MG63 (cell line): ENCODE measurements at places on chromosomes 11 and 22.

DNA sequence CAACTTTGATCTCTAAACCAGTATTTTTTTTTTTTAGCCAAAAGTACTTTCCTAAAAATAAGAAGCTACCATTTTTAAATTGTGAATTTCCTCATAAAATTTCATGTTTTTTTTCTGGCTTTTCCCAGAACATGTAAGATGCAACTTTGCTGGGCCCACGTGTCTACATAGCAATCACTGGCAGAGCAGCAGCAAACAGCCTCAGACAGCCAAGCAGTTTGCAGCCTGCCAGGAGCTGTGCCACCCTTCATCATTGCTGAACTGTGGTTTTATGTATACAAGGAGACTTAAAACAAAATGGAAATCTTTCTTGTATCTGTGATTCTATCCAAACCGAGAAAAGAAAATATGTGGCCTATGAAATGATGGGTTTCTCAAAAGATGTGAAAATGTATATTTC lies 110.2 kb downstream of the GRIA4 start:
- peak; percentile 5 for DNase-seq

DNA sequence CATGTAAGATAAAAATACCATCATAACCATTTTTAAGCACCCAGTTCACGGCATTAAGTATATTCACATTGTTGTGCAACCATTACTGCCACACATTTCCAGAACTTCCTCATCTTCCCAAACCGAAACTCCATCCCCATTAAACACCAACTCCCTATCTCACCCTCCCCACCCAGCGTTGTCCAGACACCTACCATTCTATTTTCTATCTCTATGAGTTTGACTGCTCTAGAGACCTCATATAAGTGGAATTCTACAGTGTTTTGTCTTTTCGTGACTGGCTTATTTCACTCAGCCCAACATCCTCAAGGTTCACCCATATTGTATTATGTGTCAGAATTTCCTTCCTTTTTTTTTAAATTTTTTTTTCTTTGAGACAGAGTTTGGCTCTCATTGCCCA lies 45.2 kb downstream of the PPFIA1 start:
- DNase-seq, result no peak

DNA sequence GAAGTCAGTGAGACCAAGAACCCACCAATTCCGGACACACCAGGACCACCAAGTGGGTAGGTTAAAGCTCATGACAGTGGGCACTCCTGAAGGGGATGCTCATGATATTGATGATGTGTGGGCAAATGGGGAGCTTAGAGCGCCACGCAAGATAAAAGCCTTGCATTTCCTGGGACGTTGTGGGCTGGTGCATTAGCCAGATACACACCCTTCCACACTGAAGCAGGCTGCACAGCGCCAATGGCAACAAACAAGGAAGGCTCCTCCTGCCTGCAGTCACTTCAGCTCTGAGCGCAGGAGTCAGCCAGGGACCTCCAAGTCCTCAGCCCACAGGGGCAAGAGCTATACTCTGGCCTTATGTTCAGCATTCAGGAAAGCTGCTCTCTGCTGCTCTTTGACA lies 20.6 kb downstream of the TMEM218 start:
- DNase-seq, result no peak

GRCh38 chr22:41557401-41558240 lies 3.2 kb upstream of the CSDC2 start:
- peak; percentile 93 for DNase-seq

DNA sequence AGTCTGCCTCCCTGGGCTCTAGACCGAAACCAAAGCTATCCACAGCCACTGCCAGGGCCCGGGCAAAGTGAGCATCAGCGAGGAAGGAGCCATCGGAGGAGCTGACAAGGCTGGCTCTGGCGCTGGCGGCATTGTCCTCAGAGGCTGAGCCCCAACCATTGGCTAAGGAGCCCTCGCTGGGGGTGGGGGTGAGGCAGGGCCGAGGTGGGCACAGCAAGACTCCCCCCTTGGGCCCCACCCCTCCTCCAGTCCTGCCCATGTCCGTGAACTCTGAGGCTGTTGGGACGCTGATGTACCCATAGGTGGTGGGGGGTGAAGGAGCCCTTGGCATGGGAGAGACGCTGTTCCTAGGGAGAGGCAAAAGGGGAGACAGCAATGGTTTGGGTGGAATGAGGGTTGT lies 11.2 kb downstream of the ROBO4 start:
- no peak for DNase-seq

DNA sequence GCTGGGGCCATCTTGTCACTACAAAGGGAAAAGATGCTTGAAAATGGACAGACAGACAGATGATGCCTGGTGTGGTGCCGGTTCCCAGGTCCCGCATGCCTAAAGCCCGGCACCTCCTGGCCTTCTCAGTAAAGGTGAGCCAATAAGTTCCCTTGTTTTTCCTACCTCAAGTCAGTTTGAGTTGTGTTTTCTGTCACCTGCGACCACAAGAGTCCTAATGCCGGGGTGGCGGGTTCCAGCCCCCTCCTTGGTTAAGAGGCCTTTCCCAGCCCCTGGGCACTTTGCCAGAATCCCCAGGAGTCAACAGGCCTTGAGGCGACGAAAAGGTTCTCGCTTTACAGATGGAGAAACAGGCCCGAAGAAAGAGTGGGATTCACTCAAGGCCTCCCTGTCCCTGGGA lies 9.0 kb downstream of the FGF19 start:
- DNase-seq, result no peak

DNA sequence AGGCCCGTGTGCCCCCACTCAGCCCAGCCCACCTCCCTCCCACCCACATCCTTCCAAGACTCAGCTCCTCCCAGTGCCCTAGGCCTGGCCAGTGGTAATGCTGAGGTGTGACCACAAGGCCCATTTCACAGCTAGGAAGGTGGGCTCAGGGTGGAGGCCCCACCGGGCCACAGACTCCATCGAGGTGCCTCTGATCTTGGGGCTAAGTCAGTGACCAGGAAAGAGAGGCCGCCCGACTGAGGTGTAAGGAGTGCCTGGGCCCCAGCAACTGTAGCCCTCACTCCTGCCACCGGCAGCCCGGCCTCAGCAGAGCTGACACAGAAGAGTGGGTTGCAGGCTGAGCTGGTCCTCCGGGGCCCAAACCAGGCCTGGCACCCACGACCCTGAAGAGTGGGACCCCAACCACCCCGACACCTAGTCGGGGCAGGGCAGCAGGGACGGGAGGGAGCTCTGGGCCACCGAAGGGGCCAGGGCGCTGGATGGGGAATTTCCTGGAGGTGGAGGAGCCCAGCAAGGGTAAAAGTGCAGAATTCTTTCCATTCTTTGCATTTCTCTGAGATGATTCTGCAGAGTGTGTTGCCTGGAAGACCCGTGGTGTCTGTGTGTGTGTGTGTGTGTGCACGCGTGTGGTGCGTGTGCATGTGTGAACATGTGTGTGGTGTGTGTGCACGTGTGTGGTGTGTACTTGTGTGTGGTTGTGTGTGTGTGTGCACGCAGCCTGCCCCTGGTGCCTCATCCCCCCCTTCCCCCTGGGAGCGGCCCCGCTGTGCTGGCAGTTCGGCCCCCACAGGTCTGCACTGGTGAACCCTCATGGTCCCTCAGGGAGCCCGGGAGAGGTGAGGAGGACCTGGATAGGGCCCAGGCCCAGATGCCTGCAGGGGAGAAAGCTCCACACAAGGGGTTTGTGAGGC lies 8.3 kb upstream of the PIM3 start:
- no peak for DNase-seq

GRCh38 chr11:122984186-122985011 lies 2.8 kb upstream of the BSX start:
- DNase-seq, result peak; percentile 15

GRCh38 chr22:37148031-37148651 lies 1.6 kb downstream of the IL2RB start:
- DNase-seq, result no peak

- no peak for DNase-seq
Measured at GRCh38 chr11:47895035-47895434, 46.9 kb upstream of the NUP160 start.

- DNase-seq, result no peak
Measured at GRCh38 chr11:2899080-2899783, 13.7 kb upstream of the CDKN1C start.

DNA sequence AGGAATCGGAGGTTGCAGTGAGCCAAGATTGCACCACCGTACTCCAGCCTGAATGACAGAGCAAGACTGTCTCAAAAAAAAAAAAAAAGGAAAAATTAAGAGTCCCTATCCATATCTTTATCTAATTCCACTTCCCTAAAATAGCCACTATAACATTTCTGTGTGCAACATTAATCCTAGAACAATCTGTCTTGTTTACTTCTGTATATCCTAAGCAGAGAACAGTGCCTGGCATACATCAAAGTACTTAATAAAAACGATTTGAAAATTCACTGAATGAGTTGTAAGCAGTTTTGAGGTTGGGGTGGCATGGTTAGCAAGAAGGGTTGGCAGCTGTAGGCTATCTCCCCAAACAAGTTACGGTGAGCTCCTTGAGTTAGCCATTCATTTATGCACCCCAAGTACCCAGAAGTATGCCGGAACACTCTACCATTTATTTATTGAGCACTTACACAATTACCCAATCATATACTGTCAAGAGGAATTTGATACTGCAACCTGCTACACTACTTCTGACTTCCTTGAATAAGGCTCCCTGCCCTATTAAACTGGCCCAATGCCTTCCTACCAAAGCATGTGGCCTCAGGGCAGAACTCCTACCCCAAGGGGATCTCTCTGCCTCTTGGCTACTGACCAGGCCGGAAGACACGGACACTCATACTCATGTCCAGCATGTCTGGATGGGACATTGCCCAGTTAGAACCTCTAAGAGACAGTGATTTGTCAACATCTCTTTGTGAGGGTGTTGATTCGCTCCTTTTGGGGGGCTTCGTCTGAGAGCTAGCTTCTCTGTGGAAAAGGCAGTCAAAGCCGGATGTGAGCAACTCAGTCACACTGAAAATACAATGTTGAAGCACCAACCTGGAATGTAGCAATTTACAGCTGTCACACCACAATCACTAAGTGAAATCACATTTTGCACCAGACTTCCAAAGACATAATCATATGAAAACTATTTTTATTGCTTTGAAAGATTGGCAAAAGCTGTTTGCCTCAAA lies 16.3 kb upstream of the TMEM41B start:
- peak; percentile 77 for DNase-seq

- no peak for DNase-seq
Measured at GRCh38 chr11:20760811-20761210, 91.4 kb downstream of the NELL1 start.

- no peak for DNase-seq
Measured at GRCh38 chr11:88307749-88308425, 29.6 kb downstream of the CTSC start.

GRCh38 chr11:93020248-93021046 lies 51.0 kb downstream of the MTNR1B start:
- DNase-seq, result peak; percentile 61

DNA sequence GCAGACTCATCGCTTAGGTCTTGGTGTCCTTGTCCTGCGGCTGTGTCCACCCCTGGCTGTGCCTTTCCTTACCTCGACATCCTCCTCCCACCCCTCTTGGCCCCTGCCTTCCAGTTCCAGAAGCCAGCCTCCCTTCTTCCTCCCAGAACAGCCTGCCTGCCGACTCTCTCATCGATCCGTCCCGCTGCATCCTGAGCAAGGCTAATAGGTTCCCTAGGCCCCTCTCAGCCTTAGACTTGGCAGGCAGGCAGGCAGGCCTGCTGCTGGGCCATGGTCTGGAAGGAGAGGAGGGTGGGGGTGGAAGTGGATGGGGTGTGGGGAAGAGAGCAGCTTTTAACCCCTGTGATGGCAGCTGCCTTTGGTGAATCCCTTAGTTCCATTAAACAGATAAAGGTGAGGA lies 196.7 kb upstream of the TBCEL start:
- no peak for DNase-seq

DNA sequence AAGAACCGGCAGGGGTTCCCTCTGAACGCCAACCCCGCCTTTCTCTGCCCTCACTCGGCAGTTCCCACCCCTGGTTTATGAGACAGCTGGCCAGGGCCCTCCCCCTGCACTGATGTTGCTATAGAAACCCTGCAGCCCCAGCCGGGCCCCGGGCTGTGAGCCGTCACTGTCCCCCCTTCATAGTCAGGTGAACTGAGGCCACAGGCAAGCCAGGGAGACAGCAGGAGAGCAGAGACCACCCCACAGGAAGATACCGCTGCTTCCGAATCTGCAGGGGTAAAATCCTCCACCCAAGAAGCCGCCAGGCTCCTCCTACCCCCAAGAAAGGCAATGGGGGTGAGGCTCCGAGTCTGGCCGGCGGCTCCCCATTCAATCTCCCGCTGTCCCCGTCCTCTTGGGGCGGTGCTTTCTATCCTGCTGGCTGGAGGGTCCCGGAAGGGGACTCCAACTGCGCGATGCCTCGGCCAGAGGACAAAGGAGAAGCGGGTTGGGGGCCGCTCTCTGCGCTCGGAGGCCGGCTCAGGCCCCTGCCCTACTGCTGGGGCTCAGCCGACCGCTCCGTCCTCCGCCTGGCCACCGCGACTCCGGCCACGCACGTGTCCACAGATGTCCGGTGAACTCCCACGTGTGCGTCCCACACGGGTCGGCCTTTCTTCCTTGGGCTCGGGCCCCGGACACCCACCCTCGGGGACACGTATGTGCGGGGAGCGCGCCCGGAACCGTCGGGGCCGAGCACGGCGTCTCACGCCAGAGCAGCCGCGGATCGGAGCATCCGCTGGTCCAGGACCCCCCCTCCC lies 587 bp downstream of the SLC25A22 start:
- peak; percentile 82 for DNase-seq

GRCh38 chr22:19107730-19108074 lies 14.5 kb downstream of the DGCR2 start:
- no peak for DNase-seq

- no peak for DNase-seq
Measured at GRCh38 chr11:97751952-97752351, 1268.8 kb upstream of the CNTN5 start.

GRCh38 chr11:12133547-12134235 lies 23.3 kb downstream of the MICAL2 start:
- no peak for DNase-seq

DNA sequence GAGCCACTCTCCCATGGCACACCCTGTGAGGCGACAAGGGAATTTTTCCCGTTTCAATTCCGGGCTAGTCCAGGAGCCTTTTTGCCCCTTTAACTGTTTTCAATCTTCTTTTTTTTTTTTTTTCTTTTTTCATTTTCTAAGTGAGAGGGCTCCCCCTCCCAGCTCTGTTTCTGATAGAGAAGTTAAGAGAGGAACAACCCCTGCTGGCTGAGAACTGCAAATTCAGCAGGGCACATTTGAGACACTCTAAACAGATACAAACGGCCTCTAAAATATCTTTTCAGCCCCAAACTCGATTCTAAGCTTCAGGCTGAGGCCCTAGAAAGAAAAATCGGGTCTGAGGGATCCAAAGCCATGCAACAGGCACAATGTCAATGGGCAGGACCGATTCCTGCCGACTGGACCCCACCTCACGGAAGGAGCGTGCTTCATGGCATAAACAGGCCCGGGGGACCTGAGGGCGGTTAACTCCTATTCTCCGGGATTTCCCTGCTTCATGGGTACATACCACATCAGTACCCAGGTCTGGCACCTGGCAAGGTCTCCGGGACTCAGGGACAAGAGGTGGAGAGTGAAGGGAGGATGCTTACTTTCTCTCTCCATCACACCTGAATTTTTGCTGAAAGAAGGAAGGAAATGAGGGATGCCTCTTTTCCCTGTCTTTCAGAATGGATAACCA lies 627.5 kb downstream of the BUD13 start:
- no peak for DNase-seq

DNA sequence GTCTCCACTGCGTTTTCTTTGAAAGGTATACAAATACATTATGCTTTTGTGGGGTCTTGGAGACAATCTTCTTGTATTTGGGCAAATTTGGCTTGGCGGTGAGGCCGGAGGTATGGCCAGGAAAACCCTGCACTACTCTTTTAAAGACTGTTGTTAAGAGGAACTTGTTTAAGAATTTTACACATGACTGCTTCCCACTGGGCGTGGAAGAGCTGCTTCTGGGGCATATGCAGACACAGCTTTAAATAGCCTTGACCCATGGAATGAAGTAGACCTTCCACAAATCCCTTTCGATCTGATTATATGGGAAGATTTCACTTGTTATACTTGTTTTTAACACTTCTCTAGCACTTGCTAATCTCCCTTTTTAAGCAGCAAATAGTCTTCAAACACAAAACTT lies 453.6 kb downstream of the MN1 start:
- no peak for DNase-seq
